ENCODE measurements at places on chromosomes 3 and 15.

- peak; percentile 74 for DNase-seq
Measured at GRCh38 chr3:126954141-126954842, 28.6 kb upstream of the PLXNA1 start.

- no peak for DNase-seq
Measured at GRCh38 chr3:8486936-8487335, 14.7 kb upstream of the LMCD1 start.

- no peak for DNase-seq
Measured at GRCh38 chr15:101521069-101521468, 31.6 kb upstream of the PCSK6 start.

DNA sequence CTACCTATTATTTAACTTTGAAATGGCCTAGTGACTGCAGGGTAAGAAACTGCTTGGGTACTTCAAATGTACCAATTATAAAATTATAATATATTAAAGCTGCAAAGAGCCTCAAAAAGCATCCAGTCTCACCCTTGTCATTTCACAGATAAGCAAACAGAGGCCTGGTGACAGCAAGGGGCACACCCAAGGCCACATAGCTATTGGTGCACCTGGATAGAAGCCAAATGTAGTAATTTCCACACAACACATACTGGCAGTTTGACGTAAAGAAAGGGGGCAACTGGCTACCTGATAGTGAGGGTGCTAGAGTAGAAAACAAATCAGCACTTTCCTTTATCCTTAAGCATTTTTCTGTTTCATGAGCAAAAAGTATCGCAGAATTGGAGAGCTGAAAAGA lies 51.1 kb downstream of the IFT57 start:
- no peak for DNase-seq

- no peak for DNase-seq
Measured at GRCh38 chr3:53038679-53039375, 7.0 kb downstream of the SFMBT1 start.

GRCh38 chr3:47318916-47319315 lies 36.2 kb downstream of the KLHL18 start:
- DNase-seq: no peak

DNA sequence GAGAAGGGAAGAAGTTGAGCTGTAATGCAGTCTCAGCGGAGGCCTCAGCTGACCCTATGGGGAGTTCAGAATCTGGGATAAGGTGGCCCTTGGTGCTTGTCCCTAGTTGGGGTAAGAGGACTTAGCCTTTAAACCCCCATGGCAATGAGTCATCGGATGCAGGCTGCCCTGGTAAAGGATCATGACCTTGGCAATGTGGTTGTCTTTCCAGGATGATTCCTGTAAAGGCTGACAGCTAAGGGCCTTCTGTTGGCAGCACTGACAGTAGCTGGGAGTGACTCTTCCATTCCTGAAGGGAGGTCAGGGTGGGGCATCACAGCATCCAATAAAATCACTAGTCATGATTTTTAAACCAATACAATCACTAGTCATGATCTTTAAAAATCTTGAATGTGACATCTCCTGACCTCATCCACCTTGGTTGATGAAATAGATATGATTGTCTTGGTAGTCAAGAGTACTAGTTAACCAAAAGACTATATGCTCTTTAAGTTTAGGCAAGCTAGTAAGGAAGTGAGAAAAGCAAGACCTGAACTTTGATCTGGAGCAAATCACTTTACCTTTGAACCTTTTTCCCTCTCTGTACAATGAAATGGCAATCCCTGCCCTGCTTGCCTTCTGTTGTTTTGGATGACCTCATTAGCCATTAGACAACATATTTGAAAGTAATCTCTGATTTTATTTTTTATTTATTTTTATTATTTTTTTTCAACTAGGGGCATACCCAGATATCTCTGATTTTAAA lies 71.3 kb upstream of the CACNA1D start:
- DNase-seq: no peak

GRCh38 chr15:80168421-80168820 lies 15.6 kb downstream of the FAH start:
- DNase-seq: no peak

- DNase-seq: no peak
Measured at GRCh38 chr3:174325834-174326700, 533.1 kb upstream of the NAALADL2 start.

DNA sequence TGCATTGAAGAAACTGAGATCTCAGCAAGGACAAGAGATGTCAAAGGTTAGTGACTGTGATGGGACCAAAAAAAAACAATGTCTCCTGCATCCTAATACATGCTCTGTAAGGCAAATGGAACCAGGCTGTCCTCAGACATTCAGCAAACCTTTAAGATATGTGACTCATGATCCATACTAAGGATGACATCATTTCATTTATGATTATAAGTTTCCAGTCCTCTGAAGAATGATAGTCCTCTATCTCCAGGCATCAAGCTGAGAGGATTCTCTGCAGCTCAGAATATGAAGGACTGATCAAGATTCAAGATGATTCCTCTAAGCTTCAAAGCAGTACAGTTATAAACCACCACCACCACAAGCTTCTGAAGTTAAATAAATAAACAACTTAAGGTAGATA lies 47.6 kb downstream of the SSR3 start:
- no peak for DNase-seq

- DNase-seq: peak; percentile 2
Measured at GRCh38 chr15:56272454-56272853, 28.8 kb upstream of the RFX7 start.

DNA sequence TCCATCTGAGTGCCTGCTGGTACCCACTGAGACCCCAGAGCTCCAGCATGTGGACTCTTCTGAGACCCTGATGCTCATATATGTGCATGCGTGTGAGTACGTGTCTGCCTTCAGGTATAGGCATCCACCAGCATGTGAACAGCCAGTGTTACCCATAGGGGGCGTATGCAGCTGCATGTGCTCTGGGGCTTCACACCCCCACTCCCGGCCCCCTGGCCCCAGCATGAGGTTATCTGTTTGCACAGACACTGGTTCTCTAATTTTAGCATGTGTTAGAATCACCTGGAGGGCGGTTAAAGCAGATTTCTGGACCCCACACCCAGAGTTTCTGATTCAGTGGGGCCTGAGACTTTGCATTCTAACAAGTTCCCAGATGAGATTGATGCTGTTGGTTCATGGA lies 824 bp upstream of the CILP start:
- DNase-seq: no peak

Data from inflammatory macrophage treated with lipopolysaccharide for 4 hours (primary cell).